ENCODE measurements at places on chromosomes 1 and 21. TPM values are rescaled to one million over a fixed set of nuclear protein-coding genes. Genes with fewer than 3 reads are reported as not detected.

- no peak for DNase-seq
These were observed 32.2 kb downstream of the HENMT1 start for GRCh38 chr1:108628665-108629064.

GRCh38 chr1:218488986-218489385, 143.8 kb downstream of the TGFB2 start:
- DNase-seq = no peak

- DNase-seq = no peak
These were observed 39.0 kb upstream of the CD5L start for GRCh38 chr1:157880621-157881020.

GRCh38 chr1:86537928-86538695, 8.8 kb upstream of the CLCA4 start:
- DNase-seq = no peak

Gene CSMD2
- total RNA-seq = 1.3 TPM

DNA sequence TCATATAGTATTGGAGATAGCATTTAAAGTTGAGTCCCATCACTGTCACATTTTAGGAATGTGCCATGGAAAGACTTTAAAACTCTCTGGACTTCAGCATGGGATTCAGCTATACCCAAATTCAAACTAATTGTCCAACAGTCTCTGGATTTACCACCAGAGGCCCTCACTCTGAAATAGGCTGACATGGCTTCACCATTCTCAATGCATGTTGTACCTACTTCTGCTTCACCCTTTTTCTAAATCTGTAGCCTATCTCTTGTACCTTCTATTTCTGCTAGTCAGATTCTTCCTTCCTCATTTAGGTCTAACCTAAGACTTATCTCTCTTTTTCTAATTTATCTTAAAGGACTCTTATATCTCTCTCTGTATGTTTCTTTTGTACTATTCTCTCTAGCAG, 512.7 kb upstream of the ZRANB2 start:
- no peak for DNase-seq

Gene TFAP2E
- 1.2 TPM for total RNA-seq

GRCh38 chr1:8351693-8352470, 34.0 kb downstream of the SLC45A1 start:
- DNase-seq = no peak

DNA sequence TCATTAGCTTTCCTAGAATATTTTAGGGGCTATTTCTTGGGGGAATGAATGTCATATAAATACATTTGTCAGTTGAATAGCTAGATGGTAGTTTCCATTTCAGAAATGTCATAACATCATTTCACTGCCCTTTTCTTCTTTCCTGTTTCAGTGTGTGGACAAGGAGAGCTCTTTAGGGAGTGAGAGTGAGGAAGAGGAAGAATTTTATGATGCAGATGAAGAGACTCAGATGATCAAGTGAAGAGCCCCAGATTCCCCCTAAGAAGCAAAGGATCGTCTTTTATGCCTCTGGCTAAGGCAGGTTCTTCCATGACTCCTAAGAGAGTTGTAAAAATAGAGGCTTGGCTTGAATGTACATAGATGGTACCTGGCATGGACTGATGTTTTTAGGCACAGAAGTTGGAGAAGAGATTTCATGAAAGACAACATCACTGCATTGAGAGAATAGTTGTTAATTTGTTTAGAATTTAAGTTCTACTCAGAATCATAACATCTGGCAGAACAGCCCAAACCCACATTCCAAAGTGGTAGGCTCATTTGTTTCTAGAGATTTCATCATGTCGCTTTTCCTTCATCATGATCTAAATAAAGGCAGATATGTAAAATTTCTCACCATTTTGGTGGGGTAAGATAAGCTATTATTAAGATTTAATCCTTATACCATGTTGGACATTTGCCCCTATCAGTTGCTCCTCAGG, 44.2 kb upstream of the MAB21L3 start:
- DNase-seq = no peak

DNA sequence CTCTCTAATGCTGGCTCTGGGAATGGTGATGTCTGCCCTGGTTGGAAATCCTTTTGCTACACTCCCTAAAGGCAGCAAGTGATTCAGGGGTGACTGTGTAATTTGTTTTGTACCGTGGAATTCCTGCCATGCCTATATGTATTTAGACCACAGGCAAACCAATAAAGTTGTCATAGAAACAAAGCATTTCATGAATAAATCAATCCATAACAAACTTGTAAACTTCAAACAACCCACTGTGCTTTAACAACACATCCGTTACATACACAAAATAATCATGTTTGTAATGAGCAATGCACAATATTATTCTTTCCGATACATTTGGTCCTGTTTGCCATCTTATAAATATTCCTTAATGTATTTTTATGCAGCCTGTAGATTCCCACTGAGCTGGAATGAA, 330.3 kb upstream of the SNX7 start:
- DNase-seq = no peak

Gene SV2A
- 2.0 TPM for total RNA-seq
